ENCODE measurements at places on chromosomes 6 and 20.

- DNase-seq: no peak
These were observed 86.3 kb downstream of the CHMP4B start for GRCh38 chr20:33897313-33897912.

GRCh38 chr6:82958551-82958950 is 107.1 kb downstream of the UBE3D start:
- no peak for DNase-seq

GRCh38 chr6:28727559-28728211 is 196.1 kb downstream of the TRIM27 start:
- DNase-seq: no peak

- DNase-seq: no peak
These were observed 374.9 kb downstream of the GJA1 start for GRCh38 chr6:121810158-121811032.

DNA sequence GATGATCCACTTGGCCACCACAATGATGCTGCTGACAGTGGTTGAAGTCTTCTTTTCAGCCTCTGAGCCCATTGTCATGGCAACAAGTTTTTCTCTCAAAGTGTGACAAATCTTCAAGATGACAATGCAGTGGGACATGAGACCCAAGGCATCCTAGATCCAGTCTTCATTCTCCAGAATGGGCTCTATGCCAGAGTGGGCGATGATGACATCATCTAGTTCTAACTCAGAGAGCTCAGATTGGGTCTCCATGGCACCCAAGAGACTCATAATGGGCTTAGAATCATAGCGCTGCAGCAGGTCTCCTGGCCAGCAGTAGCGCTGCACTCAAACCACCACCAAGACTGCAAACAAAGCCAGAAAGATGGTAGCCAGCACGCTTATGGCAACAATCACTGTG is 973.6 kb downstream of the EYS start:
- no peak for DNase-seq

- no peak for DNase-seq
These were observed 73.9 kb downstream of the RAMACL start for GRCh38 chr6:166512567-166512966.

DNA sequence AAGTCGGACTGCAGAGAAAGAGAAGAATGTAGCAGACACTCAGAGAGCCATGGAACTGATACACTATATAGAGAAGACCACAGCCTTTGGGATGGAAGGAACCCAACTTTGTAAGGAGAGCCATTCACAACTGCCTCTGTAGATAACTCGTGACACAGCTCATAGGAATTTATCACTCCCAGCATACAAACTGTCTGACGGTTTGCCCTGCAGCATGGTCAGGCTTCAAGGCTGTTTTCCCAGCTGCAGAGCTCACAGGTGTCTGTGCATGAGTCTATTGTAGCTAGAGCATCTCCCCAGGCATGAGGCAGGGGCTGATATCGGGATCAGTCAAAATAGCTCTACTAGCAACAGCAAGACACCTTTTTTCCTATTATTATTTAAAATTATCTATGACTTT is 130.5 kb upstream of the DTNBP1 start:
- peak; percentile 65 for DNase-seq

GRCh38 chr6:161889324-161889723 is 615.5 kb upstream of the AGPAT4 start:
- DNase-seq: no peak

GRCh38 chr6:100237821-100238220 is 226.9 kb downstream of the SIM1 start:
- DNase-seq: no peak

GRCh38 chr20:51533291-51534172 is 9.0 kb downstream of the NFATC2 start:
- no peak for DNase-seq

DNA sequence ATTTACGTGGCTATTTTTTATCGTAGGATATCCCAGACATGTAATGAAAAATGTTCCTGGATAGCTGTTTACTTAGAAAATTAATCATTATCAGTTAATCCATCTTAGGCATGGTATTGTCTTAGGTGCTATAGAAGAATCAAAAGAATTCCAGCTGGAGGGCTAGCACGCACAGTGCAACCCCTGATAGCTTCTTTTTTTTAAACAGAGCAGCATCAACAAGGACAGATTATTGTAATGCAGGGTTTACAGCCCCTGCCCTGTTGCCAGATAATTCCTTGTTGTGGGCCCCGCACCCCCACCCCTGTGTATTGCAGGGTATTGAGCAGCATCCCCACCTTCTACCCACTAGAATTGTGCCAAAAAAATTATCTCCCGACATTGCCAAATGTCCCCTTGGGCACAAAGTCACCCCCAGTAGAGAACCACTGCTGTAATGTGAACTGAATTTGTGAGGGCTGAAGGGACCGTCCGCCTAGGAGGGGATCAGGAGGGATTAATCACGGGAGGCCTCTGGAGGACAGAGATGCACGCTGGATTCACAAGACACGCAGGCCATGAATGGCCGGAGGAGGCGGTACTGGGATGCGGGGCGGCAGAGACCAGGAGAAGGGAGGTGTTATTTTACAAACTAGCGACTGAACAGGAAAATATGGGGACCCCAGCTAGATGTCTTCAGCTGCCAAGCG is 174.6 kb downstream of the ZDHHC14 start:
- DNase-seq: no peak

DNA sequence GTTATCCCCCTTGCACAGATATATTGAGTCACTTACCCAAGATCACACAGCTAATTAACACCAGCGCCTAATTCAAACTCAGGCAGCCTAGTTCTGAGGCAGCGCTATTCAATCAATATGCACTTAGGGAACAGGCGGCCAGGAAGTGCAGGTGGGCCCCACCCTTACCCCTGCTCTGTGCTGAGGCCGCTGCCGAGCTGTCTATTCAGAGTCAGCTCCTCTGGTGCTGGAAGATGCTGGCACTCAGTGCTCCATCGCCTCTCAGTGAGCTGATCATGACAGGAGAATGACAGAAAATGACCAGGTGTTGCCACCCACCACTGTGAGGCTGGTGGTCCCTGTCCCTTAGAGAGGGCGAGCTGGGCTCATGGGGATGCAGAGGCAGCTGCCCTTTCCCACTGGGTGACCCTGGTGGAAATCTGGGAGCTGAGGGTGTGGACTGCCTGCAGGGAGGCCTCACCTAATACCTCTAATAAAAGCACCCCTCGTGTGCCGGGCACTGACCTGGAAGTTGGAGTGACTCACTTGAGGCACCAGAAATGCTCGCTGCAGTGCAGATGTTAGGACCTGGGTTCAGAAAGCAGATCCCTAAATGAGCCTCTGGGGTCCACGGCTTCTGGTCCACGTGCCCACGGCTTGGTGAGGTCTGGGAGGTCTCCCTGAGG is 42.5 kb upstream of the CD93 start:
- no peak for DNase-seq

DNA sequence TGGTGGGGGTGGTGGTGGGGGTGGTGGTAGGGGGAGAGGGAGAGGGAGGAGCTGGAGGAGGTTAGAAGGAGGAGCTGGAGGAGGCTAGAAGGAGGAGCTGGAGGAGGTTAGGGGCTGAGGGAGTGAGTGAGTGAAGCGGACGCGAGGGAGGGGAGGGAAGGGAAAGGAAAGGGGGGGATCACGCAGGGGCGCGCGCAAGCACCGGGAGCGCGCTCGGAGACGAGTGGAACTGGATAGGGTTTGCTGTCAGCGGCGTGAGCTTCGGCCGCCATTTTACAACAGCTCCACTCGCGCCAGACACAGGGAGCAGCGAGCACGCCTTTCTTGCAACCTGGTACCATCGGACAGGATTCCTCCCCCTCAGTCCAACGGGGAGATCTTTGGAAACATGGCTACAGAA is 90.5 kb upstream of the FERMT1 start:
- DNase-seq: no peak

DNA sequence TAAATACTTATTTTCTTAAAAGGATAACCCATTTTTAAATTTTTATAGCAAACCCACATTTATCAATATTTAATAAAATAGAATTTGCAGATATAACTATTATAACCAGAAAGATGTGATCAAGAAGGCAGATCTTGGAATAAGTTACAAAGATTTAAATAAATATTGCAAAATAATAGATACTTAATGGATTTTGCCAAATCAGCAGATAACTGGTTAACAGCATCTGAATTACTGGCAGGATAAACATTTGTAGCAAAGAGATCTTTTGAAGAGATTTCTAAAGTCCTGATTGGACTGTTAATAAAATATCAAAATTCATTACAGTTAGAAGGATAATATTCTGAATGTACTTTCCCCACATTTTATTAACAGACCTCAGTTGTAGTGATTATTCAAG is 144.2 kb downstream of the PDSS2 start:
- no peak for DNase-seq

DNA sequence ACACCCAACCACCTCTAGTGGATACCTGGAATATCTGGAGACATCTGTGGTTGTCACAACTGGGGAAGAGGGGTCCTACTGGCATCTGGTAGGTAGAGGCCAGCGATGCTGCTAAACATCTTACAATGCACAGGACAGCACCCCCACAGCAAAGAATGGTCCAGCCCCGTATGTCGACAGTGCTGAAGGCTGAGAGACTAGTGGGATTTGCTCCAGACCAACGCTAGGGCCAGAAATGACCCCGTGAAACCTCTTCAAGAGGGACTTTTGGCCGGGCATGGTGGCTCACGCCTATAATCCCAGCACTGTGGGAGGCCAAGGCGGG is 7.2 kb downstream of the PREX1 start:
- no peak for DNase-seq

DNA sequence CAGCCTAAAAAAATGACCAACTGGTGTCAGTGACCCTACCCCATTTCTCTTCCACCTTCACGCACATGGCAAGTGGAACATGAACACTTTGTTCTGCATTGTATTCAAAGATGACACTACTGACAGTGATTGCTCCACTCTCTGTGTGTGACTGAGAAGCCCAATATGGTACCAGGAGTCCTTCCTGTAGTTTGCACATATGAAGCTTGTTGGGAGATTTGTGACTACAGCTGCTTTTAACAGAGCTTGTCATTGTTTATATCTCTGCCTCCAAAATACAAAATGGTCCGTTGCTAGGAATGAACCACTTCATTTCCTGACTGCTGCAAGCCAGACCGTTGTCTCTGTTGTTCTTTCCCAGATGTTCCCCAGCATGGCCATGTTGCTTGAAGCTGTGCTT is 140.3 kb upstream of the TCF21 start:
- no peak for DNase-seq

DNA sequence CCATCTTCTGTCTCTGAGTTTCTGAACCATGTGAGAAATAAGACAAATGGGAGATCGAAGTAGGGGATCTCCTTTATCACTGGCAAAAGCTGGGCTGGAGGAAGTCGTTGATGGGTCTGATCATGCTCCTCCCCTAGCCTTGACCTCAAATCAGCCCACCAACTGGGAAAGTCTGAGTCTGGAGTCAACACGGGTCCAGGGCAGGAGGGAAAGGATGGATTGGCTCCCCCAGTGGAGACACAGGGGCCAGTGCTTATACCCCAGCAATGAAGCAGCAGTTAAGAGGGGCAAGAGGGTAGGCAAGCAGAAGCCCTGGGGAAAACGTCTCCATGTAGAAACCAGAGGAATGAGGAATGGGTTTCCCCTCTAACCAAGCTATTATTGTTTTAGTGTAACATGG is 152.6 kb downstream of the TBC1D7 start:
- DNase-seq: no peak

DNA sequence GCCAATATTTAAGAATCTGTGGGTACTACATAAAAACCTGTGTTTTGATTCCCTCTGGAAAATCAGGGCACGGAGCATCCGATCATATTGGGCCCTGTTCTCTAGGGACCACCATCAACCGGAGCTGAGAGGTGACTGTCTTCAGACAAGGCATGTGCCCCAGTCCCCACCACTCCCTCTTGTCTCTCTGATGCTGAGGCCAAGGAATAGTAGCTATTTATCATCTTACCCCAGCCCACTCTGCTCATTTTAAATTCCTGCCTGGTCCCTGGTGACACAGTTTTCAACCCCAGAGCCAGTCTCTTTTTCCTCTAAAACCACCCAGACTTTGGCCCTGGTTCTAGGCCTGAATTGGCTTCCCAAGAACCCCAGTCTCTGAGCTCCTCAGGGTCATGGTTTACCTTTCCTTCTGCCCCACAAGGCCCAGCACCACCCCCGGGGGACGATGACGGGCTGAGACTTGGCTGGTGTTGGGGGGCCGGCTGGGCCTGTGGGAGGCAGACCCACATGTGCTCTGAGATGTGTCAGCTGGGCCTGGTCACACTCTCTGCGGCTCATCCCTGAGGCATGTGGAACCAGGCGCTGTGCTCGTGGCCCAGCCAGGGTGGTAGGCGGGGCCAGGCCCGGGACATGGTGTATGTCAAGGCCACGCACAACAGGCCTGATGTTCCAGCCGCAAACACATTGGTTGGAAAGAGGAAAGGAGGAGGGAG is 114.4 kb downstream of the CEBPB start:
- peak; percentile 83 for DNase-seq

DNA sequence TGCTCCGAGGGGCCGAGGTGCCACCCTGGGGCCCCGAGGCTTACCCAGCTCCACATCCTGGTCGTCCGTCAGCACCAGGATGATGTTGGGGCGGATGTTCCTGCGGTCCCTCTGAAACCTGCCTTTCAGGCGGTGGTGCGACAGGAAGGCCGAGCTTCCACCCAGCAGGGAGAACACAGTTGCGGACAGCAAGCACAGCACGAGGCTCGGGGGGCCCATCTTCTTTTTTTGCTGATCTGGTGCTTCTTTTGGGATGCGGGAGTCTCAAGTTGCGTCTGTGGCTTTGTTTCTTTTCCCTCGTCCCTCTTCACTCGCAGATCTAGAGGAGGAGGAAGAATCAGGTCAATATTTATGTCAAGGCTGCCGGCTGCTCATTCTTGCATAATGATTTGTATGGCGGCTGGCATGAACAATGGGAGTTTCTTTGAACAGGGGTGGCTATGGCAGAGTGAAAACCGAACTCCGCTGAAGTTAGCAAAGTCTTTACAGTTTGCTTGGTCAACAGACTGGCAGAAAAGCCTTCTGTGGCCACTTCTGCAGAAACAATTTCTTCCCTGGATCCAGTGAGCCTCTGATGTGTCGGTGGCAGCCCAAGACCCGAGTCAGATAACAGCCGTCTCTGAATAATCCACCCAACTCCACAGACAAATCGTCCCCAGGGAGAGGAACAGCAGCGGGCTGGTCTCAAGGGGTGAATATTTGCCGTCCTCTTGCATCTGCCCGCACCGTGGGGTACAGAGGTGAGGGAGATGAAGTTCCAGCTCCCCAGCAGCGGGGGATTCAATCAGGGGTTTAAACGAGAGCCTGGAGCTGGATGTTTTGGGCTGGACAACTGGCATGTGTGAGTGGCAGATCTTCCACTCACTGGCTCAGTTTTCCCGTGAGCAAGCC is 27.9 kb downstream of the SULF2 start:
- DNase-seq: no peak

- DNase-seq: no peak
These were observed 139.9 kb upstream of the LAMP5 start for GRCh38 chr20:9374480-9374879.
